ENCODE measurements at places on chromosomes 16 and 17.

GRCh38 chr17:42067371-42068091 lies 17.1 kb upstream of the C17orf113 start:
- DNase-seq: peak; percentile 10

DNA sequence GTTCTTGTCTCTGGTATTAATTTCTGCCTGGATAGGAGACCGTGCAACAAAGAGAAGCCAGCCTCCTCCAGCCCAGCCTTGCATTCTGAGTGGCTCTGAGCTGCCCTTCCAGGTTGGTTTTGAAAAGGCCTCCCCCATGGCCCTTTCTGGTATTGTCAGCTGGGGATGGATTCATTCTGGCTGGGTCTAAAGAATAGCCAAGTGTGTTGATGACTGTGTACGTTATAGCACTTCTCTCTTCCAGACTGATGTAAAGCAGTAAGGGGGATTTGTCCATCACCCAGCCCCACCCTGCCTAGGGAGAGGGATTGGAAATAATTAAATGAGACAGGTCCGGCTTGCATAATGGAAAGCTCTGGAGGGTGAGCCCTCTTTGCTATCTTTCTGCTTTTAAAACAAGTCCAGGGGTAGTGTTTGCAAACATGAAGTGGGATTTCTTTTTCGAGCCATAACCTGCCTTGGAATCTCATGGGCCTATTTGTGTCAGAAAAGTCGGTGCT lies 146.4 kb downstream of the MSI2 start:
- DNase-seq: no peak

DNA sequence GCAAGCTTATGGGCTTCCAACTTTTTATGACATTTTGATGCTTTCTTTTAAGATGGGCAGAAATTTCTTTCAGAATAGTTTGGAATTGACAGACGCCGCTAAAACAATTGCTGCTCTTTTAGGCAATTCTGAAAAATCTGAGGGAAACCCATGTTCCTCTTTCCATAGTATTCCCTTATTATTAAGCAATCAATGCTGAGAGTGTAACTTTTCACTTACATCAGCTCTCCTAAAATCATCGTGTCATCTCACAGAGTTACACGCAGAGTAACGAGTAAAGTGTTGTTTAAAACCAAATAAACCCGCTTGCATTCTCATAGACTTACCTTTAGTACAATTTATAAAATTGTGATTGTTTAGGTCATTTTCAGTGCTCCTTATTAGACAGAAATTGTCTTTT lies 150.6 kb downstream of the MAF start:
- DNase-seq: no peak

DNA sequence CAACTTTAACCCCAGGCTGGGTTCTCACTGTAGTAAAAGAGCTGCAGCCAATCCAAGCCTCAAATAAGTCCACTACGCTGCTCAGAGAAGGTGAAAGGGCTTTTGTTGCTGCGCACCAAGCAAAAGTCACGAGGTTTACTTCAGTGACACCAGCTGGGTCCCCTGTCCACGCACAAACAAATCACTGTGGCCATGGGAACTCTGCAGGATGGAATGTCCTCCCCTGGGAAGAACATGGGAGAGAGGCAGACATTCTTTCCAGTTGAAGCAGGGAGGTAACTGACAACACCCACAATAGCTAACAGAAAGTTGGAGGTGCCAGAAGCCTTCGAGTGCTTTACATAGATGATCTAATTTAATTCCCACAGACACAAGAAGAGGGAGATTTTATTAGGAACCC lies 181.9 kb downstream of the PMP22 start:
- DNase-seq: no peak

DNA sequence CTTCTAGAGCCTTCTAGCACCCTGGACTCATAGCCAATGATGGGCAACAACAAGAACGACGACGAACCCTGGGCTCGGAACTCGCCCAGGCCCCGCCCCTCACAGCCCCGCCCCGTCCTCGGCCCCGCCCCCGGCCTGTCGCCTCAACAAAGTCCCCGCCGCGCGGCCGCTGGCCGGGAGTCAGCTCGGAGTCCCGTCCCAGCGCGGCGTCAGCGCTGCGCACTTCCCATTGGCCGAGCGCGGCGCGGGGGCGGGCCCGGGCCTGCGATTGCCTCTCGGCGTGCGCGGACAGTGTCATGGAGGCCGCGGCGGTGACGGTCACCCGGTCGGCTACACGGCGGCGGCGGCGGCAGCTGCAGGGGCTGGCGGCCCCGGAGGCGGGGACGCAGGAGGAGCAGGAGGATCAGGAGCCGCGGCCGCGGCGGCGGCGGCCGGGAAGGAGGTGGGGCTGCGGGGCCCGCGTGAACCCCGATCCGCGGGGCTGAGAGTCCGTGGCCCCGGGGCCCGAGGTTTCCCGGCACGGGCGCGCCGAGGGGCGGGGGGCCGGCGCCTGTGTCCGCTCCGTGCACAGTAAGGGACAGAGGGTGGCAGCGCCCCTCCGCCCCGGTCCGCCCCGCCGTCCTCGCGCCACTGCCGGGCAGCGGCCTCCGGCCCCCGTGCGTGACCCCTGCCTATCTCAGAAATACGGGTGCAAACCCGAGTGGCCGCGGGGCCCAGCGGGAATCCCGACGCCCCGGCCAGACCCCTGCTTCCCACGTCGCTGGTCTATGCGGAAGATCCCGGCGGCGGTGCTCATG lies at the start of gene ENGASE:
Gene ENGASE, plus strand, starts transcription at position 176 of the 797 bp plus-strand sequence. Its CDS starts 121 bp downstream, at position 297.
- peak; percentile 94 for DNase-seq

DNA sequence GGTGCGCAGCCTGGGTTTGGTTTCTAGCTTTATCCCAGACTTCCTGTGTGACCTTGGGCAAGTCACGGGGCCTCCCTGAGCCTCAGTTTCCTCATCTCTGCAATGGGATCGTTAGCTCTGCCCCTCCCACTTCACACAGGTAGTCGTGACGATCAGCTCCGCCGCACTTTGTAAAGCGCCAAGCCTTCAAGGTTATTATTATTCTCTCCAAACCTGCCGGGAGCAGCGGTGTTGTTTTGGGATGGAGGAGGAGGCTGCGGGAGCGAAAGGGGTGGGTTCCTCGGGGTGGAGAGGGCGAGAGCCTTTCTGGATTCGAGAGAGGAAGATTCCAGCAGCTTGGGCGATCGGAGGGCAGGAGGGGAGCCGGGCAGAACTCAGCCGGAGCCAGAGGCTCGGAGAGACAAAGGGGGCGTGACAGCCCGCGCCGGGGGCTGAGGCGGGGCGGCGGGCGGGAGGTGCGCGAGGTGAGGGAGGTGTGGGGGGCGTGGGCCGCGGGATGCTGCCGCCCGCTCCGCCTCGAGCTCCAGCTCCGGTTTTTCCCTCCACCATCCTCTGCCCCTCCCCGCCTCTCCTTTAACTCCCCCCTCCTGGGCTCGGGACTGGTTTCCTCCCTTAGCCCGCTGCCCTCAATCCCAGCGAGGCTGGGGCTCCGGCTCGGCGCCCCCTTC lies at the start of gene EFNB3:
Gene EFNB3, plus strand, starts transcription at position 602 of the 668 bp plus-strand sequence. CDS start 397 bp downstream, outside the sequence.
- DNase-seq: no peak

DNA sequence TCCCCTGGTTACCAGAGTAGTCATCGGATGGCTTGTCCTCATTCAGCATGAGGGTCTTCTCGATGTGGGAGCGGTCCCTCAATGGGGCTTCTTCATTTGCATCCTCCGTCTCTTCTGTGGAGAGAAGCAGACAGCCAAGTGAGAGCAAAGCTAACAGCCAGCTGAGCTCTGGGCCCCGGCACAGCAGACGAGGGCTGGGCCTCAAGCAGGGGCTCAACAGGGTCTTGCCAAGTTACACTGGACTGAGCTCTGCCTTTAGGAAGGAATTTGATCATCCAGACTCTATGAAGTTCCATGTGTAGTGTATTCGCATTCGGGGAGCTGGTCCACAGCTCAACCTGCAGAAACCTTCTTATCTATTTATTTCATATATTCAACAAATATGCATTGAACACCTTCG lies 37.4 kb downstream of the SRL start:
- no peak for DNase-seq

DNA sequence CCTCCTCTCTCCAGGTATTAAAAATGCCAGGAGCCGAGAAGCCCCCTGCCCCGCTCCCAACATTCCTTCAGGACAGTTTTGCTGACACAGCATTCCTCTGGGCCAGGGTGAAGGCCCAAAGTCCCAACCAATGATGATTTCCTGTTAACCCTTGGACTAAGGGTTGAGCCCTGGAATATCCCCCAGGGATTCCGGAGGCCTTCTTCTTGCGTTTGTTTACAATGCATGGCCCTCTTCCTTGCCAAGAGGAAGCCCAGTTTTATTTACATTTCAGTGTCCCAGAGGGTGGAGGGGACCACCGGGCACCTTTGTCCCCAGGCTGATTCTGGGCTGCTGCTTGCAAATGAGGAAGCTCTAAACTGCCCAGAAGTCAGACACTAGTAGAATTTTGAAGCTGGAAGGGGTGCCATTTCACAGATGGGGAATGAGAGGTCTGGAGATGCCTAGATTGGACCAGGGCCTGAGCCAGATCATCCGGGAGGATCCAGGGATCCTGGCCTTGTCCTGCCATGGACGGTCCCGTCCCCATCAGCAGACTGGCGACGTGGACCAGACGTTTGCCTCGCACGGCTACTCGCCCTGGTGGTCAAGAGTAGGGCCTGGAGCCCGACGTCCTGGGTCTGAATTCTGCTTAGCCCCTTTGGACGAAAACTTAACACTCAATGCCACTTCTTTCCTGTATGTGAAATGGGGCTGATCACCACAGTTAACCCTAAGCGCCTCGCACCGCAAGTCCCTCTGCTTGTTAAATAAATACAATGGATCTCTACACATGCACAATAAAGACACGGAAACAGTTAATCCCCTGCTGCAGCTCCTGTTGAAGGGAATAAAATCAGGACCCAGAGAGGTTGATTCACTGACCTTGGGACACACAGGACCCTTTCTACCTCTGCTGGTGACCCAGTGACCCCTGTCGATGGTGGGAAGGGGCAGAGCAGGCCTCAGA lies 55.6 kb upstream of the CIBAR2 start:
- no peak for DNase-seq

- DNase-seq: no peak
Observed at GRCh38 chr17:236641-237405, 55.4 kb upstream of the DOC2B start.

DNA sequence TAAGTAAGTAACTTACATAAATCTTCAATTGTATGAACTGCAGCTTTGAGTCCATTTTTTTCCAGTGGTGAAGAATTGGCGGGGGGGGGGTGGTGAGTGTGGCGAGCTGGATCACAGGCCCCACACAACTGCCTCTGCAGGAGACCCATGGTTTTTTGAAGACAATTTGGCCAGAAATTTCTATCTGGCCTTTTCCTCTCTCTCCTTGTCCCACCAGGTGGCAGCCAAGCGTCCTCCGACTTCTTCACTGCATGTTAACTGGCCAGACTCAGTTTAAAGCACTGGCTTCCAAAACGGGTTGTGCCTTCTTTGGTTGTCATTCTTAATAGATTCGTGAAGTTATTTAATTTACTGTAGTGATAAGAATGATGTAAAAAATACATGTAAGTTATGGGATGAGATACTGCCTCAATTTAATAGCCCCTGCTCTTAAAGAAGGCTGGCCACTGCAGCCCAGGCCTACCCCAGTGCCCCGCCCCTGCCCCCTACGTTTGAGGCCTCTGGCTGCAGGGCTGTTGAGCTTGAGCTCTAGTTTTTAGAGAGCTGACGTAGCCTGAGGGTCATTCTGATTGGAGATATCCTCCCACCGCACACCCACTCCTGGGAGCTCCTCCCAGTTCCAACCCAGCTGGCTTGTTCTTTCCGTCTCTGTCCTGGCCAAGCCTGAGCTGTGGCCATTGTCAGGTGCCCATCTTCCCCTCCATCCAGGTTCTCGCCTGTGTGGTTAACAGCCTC lies 36.4 kb downstream of the AKAP1 start:
- no peak for DNase-seq

DNA sequence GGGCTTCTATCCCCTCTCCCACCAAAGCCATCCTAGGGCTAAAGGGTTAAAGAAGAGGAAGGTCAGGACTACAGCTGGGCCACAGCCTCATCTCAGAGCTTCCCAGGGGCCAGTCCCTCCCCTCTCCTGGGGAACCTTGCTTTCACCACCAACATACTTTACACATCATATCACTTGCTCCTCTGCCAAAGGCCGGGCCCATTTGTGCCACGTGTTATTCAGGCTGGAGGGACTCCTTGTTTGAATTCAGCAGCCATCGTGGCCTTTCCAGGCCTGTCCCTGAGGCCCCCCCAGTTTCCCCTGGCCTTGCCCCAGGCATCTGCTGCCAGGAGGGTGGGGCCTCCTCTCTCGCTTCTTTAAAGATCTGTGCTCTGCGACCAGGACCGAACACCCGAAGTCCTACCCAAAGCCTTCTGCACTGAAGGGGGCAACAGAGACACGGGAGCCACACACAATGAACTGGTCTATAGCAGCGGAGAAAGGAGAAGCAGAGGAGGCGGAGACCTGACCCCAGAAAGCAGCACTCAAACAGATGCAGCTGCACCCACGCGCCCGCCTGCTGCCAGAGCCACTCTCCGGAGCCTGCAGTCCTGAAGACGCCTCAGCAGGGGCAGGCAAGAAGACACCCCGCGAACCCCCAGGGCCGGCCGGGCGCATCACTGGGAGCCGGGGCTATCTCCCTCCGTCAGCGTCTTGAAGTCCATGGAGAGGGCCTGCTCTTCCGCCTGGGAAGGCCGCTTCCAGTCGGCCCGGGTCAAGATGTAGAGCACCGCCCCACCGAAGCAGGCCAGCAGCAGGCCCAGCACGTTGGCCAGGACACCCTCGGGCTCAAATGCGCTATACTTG lies 12.1 kb downstream of the CYB561 start:
- no peak for DNase-seq

- no peak for DNase-seq
Observed at GRCh38 chr17:49519781-49520180, 24.7 kb downstream of the NGFR start.

- no peak for DNase-seq
Observed at GRCh38 chr16:54526916-54527315, 240.3 kb upstream of the IRX3 start.

- peak; percentile 15 for DNase-seq
Observed at GRCh38 chr16:72400257-72401083, 228.5 kb upstream of the PMFBP1 start.

DNA sequence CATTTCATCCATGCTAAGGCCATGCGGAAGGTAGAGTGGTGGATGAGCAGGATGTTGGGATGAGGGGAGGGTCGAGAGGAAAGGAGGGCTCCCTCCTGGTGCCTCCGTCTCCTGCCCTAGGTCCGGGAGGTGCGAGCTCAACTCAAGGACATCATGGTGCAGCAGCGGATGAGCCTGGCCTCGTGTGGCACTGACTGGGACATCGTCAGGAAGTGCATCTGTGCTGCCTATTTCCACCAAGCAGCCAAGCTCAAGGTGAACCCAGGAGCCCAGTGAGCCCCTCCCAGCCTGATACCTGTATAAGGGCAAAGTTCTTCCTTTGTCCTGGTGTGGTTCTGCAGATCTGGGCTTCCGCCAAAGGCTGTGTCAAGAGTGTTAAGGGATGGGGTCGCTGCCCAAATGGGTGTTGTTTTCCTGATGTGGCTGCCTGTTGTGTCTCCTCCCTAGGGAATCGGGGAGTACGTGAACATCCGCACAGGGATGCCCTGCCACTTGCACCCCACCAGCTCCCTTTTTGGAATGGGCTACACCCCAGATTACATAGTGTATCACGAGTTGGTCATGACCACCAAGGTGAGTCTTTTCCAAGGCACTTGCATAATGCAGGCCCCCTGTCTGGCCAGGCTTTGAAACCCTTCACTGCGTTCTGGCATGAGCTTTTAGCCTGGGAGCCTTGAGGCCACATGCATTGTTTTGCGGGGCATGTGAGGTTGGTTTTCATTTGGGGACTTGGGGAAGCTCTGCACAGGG lies 14.9 kb downstream of the DHX38 start:
- DNase-seq: no peak

GRCh38 chr17:66508896-66509844 lies 206.8 kb downstream of the PRKCA start:
- DNase-seq: no peak
